ENCODE measurements at places on chromosomes 1 and 21.

DNA sequence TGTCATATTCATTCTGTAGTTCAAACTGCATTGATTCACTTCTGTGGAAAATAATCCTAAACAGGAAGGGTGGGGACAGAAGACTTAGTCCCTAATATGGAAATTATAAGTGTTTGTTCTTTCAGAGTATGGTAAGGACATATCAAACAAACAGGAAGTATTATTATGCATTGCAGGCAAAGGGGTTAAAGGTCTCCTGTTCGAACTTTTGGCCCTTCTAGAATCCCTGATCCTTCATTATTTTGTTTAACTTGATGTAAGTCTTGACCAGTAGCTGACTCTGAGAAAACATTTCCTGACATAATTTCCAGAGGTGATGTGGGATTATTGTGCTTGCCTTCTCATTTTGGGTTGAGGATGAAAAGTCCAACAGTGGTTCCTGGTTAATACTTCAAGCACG lies 215.4 kb upstream of the ADGRL2 start:
- DNase-seq = no peak

- no peak for DNase-seq
Measured at GRCh38 chr1:75233302-75233929, 99.2 kb downstream of the LHX8 start.

- no peak for DNase-seq
Measured at GRCh38 chr1:151639466-151639865, 27.6 kb downstream of the SNX27 start.

DNA sequence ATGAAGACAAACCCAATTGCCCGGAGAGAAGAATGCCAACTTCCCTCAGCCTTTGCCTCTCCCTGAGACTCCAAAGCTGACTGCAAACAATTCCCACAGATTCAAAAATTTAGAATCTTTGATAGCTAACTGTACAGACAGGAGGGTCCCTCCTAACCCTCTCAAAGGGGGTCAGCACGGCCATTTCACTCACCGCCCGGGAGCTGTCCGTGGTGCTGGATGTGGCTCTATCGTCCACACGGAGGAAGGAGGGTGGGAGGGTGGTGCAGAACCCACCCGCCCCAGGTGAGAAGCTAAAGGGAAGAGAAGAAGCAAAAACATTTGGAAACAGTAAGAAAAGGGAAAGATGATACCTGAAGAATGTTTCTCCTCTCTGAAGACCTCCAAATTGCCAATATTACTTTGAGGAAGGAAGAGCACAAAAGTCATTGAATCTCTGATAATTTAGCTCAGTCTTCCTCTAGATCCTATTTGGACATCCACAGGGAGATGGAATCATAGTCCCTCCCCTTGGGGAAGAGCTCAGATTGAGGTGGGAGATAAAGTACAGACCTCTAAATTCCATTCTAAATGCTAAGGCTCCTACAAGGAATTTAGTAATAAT lies 45.6 kb downstream of the RHBG start:
- DNase-seq = no peak
